Right ventricle myocardium superior (tissue), 1 donor: ENCODE measurements at places on chromosomes 2 and 18. TPM values are rescaled to one million over a fixed set of nuclear protein-coding genes. Genes with fewer than 3 reads are reported as not detected.

GRCh38 chr2:925711-926110, 24.9 kb upstream of the SNTG2 start:
- no peak for DNase-seq

The ABCB11 gene
- total RNA-seq: 0.13 TPM

DNA sequence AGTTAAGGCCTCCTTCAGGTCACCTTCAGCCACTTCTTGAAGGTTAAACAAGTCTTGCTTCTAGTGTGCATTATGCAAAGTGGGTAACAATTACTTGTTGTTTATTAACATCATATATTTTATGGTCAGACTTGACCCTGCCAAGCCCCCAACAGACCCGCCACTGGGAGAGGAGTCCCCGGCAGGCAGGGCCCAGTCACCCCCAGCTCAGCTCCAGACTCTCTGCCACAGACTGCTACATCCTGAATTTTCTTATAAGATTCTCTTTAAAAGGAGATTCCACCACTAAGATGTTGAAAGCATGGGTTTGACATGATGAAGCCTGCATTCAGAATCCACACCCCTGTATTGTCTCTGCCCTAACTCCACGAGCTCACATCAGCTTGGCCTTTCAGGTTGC, 174.3 kb upstream of the ARL4C start:
- DNase-seq: no peak

The FAM228B gene
- total RNA-seq: 23.7 TPM

DNA sequence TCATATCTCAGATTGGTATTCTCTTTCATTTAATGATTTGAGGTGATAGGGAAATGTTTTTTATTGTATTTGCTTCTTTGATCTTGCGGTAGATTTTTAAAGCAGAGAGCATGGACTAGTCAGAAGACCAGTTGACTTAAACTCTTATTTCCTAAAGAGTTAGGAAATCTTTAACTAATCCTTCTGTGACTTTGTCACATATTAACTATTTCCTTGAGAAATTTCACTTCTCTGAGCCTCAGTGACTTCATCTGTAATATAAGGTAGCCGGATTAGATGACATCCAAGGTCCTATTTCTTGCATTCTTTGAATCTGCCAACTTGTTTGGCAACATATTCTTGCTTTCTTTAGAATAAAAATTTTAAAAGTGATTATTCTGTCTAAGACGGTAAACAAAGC, 55.6 kb downstream of the MTX2 start:
- no peak for DNase-seq

DNA sequence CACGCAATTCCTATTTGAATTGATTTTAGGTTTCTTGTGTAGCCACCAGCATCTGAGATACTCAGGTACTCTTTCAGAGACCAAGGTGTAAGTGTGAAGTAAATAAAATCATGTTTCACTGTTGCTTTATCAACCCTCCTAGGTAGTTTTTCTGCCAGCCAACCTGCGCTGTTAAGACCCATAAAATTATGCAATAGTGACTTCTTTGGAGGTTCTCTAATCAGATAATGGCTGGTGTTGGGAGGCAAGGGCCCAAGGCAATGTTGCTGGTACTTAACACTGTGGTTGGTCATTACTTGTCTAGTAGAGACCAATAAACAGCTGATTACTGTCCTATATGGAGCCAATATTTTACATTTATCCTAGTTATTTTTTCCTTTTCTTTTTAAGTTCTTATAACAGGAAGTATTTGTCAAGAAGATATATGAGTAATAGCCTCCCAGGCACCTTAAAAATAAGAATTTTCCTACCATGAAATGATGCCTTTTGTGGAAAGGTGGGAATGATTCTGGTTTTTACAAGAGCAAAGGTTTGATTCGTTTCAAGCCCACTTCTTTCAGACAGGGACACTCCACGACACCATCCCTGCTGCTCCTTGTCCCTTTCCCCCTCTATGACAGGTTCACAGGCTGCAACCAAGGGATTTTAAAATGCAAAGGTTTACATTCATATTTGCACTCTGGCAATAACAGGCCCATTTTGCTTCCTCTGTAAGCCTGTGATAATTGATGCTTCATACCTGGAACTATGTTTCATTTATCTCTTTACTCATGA, 259.3 kb downstream of the MEIS1 start:
- no peak for DNase-seq

- no peak for DNase-seq
Measured at GRCh38 chr2:203476881-203477280, 58.2 kb downstream of the RAPH1 start.

The ANKRD53 gene
- 0.30 TPM for total RNA-seq

DNA sequence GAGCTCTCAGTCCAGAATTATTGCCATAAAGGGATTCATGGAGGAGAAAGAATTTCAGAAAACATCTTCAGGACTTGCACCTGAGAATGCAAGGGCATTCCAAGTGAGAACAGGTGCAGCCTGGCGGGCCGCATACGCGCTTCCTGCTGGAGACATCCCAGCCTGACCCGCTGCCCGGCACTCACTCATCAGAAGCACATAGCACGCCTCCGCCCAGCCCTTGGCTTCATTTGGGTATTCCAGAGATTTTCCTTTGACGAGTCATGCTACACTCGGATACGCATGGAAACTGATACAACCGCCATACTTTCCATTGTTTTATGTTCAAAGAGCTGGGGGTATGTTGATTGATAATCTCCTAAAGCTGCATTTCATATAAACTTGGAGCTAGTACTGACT, 228.0 kb upstream of the ID2 start:
- DNase-seq: peak; percentile 47

GRCh38 chr2:10422732-10423399, 25.3 kb downstream of the ODC1 start:
- peak; percentile 23 for DNase-seq

The LINC00305 gene
- total RNA-seq: not detected

The SP140 gene
- 0.56 TPM for total RNA-seq

DNA sequence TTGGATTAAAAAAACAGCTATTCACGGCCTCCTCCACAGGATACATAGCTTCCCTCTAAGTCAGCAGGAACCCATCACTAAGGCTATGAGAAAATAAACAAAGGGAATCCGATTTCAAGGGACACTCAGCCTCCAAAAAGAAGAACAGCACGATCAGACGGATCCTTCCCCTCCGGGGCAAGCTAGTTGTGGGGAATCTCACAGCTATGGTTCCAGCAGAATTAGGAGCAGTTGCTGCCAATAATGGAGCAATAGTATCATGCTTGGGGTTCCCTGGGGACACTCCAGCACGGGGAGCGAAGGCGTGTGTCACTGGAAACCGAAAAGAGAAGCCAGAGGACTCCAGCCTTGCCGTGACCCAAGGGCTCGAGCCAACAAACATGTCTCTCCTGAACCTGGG, 163.1 kb downstream of the TTC32 start:
- peak; percentile 78 for DNase-seq

- DNase-seq: no peak
Measured at GRCh38 chr2:145290986-145291385, 771.1 kb upstream of the ZEB2 start.

The DNER gene
- 2.3 TPM for total RNA-seq

DNA sequence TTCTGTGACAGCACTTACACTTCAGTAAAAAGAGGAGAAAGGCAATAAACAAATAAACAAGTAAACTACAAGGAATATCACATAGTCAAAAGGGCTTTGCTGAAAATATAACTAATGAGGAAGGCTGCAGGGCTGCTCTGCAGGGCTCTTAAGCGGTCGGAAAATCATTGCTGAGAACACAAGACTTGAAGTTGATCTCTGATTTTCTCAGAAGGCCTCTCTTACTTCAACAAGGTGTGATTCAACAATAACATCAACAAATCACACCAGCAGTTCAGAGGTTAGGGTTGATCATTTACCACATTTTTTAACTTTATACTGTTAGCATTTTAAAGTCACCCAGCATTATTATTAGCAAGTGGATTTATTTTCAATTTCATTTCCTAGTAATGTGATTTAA, 215.6 kb downstream of the ARHGAP15 start:
- DNase-seq: no peak
